Esophagus squamous epithelium (tissue), 5 donors: ENCODE measurements at places on chromosomes 11 and 22.

DNA sequence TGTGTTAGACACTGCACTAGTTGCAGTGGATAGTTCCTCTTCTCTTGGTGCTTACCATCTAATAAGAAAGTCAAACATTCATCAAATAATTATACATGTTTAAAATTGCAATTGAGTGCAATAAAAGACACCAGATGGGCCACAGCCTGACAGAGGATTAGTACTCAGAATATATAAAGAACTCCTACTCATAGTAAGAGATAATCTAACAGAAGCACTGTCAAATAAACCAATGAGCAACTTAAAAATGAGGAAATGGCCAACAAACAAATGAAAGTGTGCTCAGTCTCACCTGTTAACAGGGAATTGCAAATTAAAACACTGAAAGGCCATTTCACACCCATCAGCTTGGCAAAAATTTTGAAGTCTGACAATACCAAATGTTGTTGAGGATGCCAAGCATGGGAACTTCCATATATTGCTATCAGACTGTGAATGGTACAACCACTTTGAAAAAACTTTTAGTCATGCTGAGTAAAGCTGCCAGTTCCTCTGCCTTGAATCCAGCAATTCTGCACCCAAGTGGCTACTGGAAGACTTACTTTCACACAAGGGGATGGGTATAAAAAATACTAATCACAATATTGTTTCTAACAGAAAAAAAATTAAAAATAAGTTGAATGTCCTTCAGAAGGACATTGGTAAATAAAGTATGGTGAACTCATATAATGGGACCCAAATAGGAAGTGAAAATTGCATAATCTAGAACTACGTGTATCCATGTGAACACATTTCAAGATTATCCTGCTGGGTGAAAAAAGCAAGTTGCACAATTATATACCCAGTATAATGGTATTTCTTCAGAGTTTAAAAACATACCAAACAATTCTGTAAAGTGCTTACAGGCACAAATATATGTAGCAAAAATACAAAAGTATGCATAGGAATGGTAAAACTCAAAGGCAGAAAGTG lies 41.4 kb upstream of the CREB3L1 start:
- DNase-seq: no peak

GRCh38 chr11:33761471-33761870 lies 12.8 kb downstream of the FBXO3 start:
- no peak for DNase-seq

GRCh38 chr11:94125407-94126115 lies 3.1 kb upstream of the PANX1 start:
- DNase-seq: no peak

- DNase-seq: no peak
Measured at GRCh38 chr11:72675221-72675620, 999 bp upstream of the PDE2A start.

- no peak for DNase-seq
Measured at GRCh38 chr22:20865875-20866445, 7.2 kb downstream of the SNAP29 start.

- no peak for DNase-seq
Measured at GRCh38 chr11:2789331-2789730, 89.5 kb upstream of the KCNQ1OT1 start.

DNA sequence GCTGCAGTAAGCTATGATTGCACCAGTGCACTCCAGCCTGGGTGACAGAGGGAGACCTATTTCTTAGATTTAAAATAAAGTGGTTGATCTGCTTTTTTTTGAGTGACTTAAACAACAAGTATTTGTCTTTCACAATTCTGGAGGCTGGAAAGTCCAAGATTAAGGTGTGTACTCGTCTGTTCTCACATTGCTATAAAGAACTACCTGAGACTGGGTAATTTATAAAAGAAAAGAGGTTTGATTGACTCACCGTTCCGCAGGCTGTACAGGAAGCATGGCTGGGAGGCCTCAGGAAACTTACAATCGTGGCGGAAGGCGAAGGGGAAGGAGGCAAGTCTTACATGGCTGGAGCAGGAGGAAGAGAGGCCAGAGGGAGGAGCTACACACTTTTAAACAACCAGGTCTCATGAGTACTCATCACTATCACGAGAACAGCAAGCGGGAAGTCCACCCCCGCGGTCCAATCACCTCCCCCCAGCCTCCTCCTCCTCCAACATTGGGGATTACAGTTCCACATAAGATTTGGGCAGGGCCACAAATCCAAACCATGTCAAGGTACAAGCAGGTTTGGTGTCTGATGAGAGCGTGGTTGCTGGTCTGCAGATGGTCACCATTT lies 19.7 kb upstream of the OSBPL5 start:
- DNase-seq: no peak

DNA sequence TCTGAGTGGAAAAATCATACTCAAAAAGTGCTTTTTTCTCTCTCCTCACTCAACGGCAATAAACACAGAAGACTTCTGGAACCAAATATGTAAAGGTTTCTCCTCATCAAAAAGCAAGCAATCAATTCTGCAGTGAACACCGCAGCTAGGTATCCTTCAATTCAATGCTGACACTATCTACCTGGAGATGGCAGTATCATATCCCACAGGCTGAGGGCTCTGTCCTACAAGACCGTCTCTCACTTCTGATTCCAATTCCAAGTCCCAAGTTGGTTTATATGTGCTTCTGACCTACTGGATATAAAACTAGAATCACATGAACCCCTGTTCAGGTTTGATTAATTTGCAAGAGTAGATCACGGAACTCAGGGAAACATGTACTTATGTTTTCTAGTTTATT lies 59.7 kb upstream of the LUZP2 start:
- no peak for DNase-seq
